Occipital lobe (tissue), 3 donors: ENCODE measurements at places on chromosomes 1 and 21.

GRCh38 chr1:228884615-228885566 lies 149.6 kb downstream of the RHOU start:
- DNase-seq = no peak

DNA sequence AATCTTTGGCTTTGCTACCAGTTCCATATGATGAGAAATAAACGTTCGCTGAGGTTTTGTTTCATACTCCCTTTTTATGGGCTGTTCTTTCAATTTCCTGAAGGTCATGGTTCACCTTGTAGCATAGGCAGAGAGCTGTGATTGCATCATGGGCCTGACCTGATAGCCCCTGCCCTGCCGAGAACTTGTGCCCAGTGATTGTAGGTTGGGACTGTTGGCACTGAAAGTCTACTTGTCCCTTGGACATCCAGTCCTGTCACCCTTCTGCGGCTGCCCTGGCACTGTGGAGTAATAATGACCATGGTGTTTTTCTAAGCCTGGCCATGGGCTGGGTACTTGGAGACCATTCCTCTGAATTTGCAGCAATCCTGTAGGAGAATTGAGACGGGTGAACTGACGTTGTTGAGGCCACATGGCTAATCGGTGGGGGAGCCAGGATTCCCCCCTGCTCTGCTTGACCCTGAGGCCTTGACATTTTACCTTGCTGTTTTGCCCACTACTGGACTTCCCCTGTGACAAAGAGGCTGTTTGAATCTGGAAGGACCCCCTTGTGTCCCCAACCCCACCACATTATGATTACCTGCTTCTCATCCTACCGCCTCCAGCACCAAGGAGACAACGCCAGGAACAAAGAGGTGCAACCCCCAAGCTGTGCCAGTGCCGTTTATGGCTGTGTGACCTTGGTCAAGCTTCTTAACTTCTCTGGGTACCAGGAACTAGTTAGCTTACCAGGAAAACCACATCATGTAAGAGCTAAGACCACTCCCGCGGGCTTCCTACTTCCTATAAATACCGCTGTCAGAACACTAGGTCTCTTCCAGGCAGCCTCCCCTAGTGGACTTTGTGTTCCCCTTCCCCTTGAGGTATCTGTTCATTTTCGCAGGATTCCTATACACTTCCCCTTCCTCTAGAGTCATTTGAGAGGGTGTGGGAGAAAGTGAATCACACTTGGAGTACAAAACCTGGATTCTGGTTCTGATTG lies 23.4 kb downstream of the SESN2 start:
- no peak for DNase-seq

- no peak for DNase-seq
These were observed 147.8 kb downstream of the SLC45A1 start for GRCh38 chr1:8465692-8466091.

- no peak for DNase-seq
These were observed 156.0 kb downstream of the PDE4B start for GRCh38 chr1:65948609-65949229.
